Osteocyte (in vitro differentiated cells): ENCODE measurements at places on chromosomes 7 and 10.

GRCh38 chr7:136566491-136566890, 302.0 kb upstream of the CHRM2 start:
- no peak for DNase-seq

DNA sequence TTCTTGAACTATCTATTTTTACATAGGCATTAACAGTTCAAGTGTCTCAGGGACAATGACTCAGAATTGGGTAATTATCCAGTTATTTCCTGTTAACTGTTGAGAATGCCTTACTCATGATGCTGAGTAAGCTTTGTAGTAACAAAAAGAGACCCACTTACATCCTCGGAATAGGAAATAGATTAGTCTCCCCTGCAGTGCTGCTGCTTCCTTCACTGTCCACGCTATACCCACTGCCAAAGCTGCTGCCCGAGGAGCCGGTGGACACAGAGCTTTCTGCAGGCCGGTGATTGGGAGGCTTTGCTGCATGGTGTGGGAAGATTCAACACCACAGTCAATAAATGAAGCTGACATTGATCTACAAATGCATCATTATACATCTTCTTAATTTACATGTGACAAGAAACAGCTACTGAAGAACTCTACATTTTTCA, 357.1 kb downstream of the PCLO start:
- DNase-seq = no peak

- DNase-seq = no peak
Observed at GRCh38 chr10:11698691-11699549, 43.3 kb upstream of the ECHDC3 start.

DNA sequence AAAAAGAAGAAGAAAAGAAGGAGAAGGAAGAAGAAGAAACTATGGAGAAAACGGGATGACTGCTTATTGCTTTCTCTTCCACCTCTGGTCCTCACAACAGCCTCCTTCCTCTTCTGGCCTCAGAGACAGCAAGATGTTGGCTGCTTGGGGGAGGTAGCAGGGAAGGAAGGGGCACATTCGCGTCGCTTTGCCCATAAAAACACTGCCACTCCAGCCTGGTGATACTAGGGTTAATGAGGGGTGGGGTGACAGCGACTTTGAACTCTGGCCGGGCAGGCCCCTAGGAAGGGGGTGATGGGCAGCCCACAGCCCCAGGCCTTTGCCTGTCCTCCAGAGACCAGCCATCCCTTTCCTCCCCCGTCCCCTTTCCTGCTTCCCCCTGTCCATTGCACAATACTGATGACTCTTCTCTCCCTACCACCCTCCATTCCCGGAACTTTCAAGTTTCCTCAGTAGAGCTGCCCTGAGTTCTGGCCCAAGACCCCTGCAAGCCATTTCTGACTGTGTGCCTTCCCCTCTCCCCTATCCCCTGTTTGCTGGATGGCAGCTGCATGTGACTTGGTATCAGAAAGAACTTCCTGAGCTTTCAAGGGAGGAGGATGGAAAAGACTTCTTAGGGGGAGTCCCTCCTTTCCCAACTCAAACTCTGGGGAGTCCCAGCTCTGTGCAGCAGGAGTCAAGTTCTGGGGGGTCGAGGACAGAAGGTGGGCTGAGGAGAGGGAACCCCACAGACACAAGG, 2.2 kb upstream of the CUEDC2 start:
- DNase-seq = no peak

DNA sequence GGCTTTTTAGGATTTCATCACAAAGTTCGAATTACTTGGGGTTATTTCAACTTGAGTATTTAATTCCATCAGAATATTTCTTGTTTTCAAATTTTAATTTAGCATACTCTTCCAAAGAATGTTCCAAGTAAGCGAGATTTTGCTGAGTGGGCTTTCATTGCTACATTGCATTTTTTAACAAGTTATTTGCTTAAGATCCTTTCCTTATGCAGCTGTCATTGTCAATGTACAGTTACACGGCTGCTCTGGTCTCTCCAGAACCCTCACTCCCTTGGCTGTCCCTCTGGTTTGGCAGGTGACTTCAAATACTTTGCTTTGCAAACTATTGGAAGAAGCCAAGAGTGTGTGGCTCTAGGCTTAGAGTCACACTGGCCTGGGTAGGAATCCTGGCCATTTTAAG, 80.0 kb downstream of the CFAP58 start:
- DNase-seq = no peak

DNA sequence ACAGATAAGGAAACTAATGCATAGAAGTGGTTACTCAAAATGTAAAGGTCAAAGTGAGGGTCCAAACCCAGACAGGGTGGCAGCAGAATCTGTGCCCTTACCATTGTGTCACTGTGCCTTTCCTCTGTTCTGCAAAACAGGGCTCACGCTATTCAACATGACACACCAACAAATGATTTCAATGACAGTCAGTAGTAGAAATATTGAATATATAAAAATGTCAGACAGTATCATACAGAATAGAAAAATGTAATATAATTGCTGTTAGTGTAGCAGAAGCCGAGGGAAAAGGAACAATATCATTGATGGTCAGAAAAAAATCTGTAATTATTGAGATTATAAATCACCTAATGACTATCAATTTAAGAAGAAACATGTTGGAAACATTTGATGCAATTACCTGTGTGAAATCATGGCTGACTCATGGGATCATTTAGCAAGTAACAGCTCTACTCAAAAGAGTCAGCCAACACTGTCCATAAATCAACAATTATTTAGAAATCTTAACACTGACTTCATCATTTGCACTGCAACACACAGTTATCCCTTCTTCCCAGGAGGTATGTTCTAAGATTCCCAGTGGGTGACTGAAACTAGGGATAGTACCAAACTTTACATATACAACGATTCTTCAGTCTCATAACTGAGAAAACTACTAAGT, 198.7 kb downstream of the DGKI start:
- DNase-seq = no peak

DNA sequence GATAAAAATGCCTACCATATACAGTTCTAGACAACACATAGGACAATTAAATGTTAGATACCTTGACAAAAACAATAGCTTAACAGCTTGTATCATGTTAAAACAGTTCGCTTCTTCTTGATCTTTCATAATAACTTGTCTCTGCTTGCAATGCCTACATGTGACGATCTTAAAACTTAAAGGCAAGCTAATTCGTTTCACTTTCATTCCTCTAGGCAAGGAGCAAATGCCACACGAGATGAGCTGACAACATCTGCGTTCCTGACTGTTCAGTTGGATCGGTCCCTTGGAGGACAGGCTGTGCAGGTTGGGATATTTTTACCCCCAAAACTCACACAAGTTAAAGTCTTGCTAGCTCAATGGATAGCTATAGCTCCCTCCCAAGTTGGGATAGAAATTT, 51.6 kb upstream of the ARL4A start:
- DNase-seq = no peak

DNA sequence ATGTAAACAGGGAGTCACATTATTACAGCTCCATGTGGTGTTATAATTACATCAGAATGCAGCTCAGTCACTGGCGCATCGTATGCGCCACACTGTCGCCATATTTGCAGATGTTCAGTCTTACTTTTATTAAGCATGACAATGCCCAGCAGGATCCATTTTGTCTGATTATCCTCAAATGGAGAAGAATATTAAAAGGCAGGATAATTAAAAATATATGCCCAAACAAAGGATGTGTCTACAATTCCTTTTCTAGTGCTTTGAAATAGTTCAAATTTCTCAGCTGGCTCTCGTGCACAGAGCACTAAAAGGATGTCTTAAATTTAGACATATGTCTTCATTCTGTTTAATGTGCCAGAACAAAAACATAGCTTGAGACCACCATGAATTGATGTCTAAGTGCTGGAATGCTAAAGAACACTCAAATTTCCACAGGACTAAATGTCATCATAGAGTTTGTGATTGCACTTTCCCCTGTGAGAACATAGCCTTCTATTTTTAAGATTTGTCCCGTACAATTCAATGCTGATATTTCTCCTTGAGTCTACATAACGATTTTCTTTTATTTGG, 168.0 kb downstream of the DKK1 start:
- no peak for DNase-seq

GRCh38 chr10:77463499-77463898, 174.1 kb downstream of the KCNMA1 start:
- DNase-seq = no peak

DNA sequence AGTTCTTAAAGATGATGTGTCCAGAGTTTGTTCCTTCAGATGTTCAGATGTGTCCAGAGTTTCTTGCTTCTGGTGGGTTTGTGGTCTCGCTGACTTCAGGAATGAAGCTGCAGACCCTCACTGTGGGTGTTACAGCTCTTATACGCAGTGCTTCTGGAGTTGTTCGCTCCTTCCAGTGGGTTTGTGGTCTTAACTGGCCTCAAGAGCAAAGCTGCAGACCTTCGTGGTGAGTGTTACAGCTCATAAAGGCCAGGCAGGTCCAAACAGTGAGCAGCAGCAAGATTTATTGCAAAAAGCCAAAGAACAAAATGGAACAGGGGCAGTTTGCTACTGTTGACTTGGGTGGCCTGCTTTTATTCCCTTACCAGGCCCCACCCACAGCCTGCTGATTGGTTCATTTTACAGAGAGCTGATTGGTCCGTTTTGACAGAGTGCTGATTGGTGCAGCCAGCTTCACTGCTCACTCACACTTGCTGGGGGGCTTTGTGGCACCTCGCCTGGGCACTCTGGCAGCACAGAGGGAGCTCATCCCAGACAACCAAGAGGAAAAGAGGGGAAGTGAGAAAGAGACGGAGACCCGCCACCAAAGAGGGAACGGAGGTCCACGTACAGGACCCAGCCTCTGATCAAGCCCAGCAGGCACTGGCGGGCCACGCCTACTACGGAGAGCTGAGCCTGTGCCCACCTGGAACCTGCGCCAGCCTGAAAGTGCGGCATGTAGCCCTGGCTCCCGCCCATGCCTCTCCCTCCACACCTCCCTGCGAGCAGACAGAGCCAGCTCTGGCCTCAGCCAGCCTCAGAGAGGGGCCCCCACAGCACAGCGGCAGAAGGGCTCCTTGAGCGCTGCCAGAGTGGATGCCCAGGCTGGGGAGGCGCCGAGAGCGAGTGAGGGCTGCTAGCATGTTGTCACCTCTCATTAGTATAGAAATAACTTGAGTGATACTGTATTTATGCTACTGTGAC, 55.8 kb upstream of the SEMA3C start:
- DNase-seq = no peak

- DNase-seq = peak; percentile 51
Observed at GRCh38 chr10:132855889-132856288, 69.9 kb upstream of the NKX6-2 start.

DNA sequence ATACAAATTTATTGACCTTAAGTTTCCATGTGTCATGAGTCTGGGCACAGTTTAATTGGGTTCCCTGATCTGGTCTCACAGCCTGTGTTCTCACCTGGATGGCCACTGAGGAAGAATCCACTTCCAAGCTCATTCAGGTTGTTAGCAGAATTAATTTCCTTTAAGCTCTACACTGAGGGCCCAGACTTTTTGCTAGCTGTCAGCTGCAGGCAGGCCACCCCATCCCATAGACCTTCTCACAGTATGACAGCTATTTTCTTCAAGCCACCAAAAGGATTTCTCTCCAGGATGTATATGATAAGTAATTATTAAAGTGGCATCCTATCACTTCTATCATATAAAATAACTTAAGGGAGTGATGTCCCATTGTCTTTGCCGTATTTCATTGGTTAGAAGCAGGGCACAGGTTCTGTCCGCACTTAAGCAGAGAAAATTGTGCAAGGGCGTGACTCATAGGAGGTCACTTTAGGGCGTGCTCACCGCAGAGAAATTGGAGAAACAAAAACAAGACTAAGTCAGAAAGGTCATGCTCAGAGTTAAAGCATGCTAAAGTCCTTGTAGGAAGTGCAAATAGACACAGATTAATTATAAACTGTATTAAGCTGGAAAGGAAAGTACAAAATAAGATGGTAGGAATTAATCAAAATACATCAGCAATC, 109.9 kb downstream of the AHR start:
- no peak for DNase-seq

DNA sequence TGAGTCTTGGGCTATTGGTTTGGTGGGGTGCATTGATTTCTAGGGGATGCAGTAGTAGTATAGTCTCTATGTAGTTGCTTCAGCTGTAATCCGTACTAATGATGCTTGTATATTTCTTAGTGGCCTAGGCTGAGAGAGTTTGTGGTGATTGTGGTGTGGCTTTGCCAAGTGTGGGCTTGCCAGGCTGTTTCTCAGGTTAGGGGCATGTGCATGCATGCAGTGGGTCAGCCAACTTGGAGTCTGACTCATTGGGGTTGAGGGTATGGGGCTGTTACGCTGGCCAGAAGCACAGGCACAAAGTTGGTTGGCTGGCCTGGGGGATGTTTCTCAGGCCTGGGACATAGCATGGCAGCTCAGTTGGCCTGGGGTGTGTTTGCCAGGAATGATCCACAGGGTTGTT, 25.7 kb upstream of the PLA2G12B start:
- DNase-seq = no peak

DNA sequence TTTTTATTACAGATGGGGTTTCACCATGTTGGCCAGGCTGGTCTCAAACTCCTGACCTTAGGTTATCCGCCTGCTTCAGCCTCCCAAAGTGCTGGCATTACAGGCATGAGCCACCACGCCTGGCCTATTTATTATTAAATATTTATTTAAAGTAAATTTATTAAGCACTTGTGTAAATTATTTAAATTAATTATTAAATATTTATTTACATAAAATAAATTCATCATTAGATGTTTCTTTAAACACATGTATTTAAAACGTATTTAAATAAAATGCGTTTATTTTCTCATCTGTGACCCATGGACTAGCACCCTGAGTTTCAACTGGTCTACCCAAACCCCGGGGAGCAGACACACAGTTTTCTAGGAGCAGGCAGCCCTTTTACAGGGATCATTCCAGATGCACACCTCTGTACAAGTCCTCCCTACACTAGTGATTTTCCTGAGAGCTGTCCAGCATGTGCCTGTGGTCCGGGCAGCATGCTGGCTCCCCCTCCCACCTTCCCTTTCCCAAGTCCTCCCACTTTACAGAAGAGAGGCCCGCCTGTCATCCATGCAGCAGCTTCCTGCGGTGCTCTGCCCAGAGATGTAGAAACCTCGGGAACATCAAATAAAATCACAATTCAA, 89.2 kb upstream of the ATP6V0A4 start:
- DNase-seq = no peak

- DNase-seq = no peak
Observed at GRCh38 chr10:63587191-63587590, 66.0 kb downstream of the REEP3 start.

DNA sequence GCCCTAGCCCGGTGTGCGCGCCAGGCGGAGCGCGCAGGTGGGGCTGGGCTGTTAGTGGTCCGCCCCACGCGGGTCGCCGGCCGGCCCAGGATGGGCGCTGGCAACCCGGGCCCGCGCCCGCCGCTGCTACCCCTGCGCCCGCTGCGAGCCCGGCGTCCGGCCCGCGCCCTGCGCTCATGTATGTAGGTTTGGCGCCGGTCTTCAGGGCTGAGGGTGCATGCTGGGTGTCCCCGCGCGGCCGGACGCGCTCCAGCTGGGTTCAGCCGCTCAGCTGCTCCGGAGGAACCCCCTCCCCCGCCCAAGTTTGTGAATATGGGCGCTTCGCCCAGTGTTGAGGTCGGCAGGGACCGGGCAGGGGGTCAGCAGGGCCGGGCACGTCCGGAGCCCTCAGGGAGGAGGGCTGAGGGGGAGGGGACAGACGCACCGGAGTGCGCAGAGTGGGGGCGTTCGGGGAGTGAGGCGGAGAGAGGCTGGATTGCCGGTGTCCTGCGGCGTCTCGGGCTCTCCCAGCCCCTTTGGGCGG, 559 bp downstream of the VWC2 start:
- no peak for DNase-seq

GRCh38 chr10:79932307-79932706, 16.6 kb downstream of the SFTPD start:
- no peak for DNase-seq
